ENCODE measurements at places on chromosomes 5 and 9.

DNA sequence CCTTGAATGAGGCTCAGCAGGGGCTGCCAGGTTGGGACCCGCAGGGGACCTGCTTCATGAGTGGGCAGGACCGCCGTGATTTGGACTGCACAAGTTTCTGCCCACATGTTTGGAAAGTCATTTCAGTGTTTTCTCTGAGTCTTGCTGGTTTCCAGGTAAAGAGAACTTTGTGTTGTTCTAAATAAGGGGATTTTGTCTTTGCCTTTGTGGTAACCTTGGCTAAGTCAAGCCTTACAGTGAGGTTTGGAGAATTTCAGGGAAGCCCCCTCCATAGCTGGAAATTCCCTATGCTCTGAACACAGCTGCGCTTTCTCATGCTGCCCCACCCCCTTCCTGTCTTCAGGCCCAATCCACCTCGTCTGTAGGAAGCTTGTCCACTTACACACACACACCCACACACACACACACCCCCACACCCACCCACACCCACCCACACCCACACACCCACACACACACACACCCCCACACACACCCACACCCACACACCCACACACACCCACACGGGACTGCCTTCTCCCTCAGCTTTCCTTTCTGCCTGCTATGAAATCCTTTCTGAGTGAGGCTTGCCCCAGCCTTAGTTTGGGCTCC is 270.1 kb downstream of the HSPA4 start:
- DNase-seq: no peak

DNA sequence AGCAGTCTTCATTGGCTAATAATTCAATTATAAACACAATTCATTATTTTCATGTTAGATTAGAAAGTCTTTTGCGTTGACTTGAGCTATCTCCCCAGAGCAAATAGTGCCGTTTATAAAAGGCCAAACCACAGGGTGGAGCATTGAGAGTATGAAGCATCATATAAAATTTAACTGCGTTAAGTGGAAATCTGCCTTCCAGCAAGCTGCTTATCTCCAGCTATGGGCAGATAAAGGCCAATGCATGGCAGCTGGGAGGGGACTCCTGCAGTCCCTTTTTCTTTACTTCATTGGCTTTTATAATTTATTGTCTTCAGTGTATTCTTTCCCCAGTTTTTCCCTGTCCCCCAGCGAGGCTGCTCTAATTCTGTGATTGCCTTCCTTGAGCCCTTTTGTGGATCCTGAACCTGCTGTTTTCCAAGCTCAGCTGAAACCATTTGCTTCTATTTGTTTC is 113.7 kb downstream of the TMEM232 start:
- no peak for DNase-seq

GRCh38 chr5:111931655-111932054 is 174.7 kb upstream of the NREP start:
- DNase-seq: no peak

- no peak for DNase-seq
Measured at GRCh38 chr9:36560771-36561170, 11.9 kb upstream of the MELK start.

- no peak for DNase-seq
Measured at GRCh38 chr5:65144136-65144871, 337.4 kb downstream of the ADAMTS6 start.

GRCh38 chr5:93008502-93009207 is 572.4 kb downstream of the NR2F1-AS1 start:
- no peak for DNase-seq

DNA sequence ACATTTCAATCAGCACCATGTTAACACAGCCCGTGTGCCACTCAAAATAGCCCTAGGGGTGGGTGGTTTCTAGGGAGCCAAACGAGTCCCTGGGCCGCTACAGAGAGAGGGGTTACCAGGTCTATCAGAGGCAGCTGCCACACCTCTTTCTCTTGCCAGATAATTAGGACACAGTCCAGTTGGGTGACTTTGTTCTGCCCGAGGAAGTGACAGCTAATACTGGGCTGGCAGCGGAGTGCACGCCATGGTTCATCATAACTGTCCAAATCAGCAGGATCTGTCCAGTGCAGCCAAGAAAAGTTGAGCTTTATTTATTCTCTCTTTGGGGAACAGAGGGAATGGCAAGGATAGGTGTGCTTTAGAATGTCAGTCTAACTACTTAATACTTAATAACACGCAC is 583.8 kb downstream of the BRINP1 start:
- DNase-seq: no peak

All from activated CD8-positive, alpha-beta memory T cell treated with anti-CD3 and anti-CD28 coated beads for 24 hours (primary cell).